ENCODE measurements at places on chromosomes 4 and X.

GRCh38 chr4:158125310-158125709 lies 47.5 kb downstream of the GASK1B start:
- no peak for DNase-seq

DNA sequence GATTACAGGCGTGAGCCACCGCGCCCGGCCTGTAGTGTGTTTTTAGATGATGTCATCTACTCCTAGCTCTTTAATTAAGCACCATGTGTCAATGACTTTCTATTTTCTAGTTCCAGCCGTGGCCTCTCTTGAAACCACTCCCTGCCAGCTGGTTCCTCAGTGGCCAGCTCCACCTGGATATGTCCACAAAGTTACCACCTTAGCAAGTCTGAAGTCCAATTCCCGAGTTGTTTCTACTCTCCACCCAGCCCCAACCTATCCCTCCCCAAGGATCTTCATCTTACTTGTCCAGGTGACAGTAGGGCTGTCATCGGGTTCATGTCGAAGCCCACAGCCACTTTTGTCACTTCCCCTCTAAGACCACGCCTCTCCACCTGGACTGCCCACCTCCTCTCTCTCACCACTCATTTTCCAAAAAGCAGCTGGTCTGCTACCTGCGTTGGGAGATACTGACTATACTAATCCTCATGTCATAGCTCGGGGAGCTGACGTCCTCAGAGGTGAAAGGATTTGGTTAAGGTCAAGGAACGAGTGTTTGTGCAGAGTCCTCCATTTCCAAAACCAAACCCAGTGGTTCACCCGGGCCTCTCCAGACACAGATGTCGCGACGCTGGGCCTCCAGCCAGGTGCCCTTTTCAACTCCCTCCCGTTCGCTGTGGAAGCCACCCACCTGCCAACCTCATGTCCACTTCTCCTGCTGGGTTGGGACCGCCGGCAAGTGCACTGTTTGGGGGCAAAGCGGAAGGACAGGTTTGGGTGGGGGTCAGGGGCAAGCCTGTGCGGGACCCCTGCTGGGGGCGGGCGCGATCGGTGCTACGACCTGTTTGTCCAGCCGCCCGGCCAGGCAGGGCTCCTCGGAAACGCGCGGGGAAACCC lies 704 bp downstream of the FAM3A start:
- no peak for DNase-seq

DNA sequence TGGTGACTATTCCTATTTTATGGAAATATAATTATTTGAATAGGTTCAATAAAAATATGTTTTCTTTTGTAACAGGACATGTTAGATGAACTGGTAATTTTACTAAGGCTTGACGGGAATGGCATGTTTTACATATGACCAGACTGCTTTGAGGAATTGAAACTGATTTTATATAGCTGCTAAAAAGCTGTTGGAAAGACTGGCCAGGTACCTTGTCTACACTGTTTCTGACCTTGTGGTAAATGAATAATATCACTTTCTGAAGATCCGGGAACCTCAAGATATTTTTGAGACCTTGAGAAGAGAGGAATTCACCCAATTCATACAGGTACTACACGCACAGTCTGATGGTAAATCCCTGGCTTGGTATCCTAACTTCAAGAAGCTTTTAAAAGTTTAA lies 42.1 kb upstream of the USP46 start:
- DNase-seq = no peak

- DNase-seq = no peak
Observed at GRCh38 chr4:6205973-6206372, 5.6 kb upstream of the JAKMIP1 start.

DNA sequence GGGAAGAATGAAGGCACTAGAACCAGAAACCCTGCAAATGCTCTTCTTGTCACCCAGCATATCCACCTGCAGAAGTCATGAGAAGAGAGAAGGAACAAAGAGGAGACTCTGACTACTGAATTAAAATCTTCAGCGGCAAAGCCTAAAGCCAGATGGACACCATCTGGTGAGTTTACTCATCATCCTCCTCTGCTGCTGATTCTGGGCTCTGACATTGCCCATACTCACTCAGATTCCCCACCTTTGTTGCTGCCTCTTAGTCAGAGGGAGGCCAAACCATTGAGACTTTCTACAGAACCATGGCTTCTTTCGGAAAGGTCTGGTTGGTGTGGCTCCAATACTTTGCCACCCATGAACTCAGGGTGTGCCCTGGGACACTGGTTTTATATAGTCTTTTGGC lies 181.7 kb downstream of the AR start:
- DNase-seq = no peak

All from NCI-H2107 (cell line).